ENCODE measurements at places on chromosomes 1 and 21. TPM values are rescaled to one million over a fixed set of nuclear protein-coding genes. Genes with fewer than 3 reads are reported as not detected.
A peak's percentile ranks its signal among the peaks of the same experiment; 100 is the strongest.

ADORA1 gene
- polyA plus RNA-seq, result 0.74 TPM

- DNase-seq, result no peak
These were observed 43.4 kb downstream of the EIF2D start for GRCh38 chr1:206568779-206569352.

- DNase-seq, result no peak
These were observed 114.7 kb upstream of the NGF start for GRCh38 chr1:115452600-115453329.

DNA sequence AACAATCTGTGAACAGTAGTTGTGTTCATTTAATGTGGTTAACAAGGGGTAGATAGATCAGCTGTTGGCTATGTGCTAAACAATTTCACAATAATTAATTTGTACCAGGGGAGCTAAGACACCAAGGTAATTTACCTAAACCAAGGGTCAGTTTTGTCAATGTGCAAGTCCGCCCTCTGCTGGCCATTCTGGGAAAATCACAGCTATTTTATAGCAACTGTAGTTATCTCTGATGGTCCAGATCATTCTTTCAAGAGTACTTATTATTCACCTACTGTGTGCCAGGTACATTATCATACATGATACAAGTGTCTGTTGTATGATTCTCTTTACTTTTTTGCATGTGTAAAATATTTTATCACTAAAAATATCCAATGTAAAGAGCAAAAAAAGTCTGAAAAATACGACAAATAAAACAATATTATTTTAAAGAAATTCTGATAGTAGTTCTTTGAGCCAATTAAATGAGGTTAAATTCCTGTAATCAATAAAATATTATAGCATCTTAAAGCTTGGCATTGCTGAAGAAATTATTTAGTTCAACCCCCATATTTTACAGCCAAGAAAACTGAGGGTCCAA lies 312.3 kb upstream of the FAM78B start:
- DNase-seq, result peak; percentile 9

GRCh38 chr21:25029580-25029979 lies 577.7 kb downstream of the MRPL39 start:
- no peak for DNase-seq

SH2D1B gene
- polyA plus RNA-seq, result 0.05 TPM

DCST1 gene
- polyA plus RNA-seq, result not detected

TDRD10 gene
- polyA plus RNA-seq, result not detected

RCAN3 gene
- 16.7 TPM for polyA plus RNA-seq

- peak; percentile 72 for DNase-seq
These were observed 13.5 kb upstream of the ACBD6 start for GRCh38 chr1:180515857-180516388.

DIO1 gene
- polyA plus RNA-seq, result not detected

LYPD8 gene
- polyA plus RNA-seq, result not detected

OR2L3 gene
- polyA plus RNA-seq, result not detected

DNA sequence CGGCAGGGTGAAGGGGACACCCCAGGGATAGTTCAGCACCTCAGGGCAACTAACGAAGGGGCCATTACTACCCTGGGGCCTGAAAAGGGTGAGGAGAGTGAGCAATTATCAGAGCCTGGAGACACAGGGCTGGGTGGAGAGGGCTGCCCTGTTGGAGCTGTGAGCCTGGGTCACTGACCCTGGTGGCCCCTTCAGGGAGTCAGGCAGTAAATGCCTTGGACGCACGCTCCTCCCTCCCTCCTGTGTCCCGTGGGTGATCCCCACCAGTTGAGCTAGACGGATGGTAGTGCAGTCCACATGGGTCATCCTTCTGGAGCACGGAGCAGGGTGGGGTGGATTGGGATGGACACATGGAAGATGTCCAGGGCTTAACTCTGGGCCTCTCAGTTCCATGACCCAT lies 305.3 kb downstream of the PTPRU start:
- no peak for DNase-seq

GRCh38 chr1:18419113-18419844 lies 61.5 kb upstream of the KLHDC7A start:
- no peak for DNase-seq

GRCh38 chr1:197920414-197921117 lies 3.4 kb downstream of the LHX9 start:
- DNase-seq, result no peak

TMOD4 gene
- 0.23 TPM for polyA plus RNA-seq

- DNase-seq, result no peak
These were observed 150.9 kb downstream of the RERE start for GRCh38 chr1:8666389-8667167.

ZNF644 gene
- polyA plus RNA-seq, result 11.0 TPM

All from mammary epithelial cell (primary cell).